Iris pigment epithelial cell (primary cell): ENCODE measurements at places on chromosomes 4 and X.

- no peak for DNase-seq
Observed at GRCh38 chr4:173936861-173937260, 346.6 kb downstream of the FBXO8 start.

GRCh38 chr4:94452476-94453371 is 982 bp downstream of the PDLIM5 start:
- DNase-seq, result peak; percentile 83

DNA sequence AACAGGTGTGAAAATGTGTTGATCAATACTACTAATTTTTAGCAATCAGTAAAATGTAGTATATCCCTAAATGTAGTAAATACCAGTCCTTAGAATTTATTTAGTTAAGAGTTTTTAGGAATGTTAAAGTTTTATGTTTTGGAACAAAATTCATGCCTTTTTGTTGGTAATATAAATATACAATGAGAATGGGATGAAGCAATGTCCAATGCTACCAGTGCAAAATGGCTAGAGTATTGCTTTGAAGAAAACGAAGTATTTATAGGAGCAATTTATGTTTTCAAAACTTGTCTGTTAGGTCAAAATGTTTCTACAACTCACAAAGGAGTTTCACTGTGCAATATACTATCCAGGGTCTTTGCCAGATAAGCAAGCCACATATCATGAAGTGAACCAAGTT is 851.5 kb downstream of the PCDH18 start:
- DNase-seq, result no peak

DNA sequence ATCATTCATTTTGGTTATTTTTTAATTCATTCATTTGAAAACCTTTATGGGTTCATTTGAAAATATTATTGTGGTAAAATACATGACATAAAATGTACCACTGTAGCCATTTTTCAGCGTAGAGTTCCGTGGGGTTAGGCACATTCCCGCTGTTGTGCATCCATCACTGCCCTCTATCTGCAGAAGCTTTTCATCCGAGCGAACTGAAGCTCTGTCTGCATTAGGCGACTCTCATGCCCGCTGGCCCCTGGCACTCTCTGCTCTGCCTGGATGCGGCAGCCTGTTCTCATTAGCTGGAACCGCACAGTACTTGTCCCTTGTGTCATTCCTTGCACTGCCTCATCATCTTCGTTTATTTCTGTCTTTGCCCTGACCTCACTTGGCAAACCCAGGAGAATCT is 17.5 kb downstream of the CFAP99 start:
- DNase-seq, result no peak

DNA sequence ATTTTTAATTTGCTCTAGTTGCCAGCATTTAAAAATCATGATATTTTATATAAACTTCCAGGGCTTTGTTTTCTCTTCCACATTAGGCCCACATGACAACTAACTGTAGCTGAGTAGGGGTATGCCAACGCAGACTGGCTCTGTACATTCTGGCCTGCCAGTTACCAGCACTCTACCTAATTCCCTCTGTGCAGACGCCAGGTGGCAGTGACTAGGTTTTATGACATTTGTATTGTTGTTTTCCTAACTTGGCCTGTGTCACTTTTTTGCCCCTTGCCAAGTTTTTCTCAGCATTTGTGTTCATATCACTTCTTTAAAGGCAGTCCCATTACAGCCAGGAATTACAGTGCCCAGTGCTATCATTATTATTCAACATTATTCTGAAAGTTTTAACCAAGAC is 347.5 kb downstream of the NKX6-1 start:
- no peak for DNase-seq

GRCh38 chrX:3757510-3758025 is 44.1 kb upstream of the PRKX start:
- DNase-seq, result no peak

GRCh38 chr4:152385551-152385950 is 150.3 kb downstream of the FBXW7 start:
- peak; percentile 23 for DNase-seq

- DNase-seq, result no peak
Observed at GRCh38 chr4:131309628-131310027, 1839.5 kb upstream of the PCDH10 start.

- no peak for DNase-seq
Observed at GRCh38 chrX:39324233-39324930, 523.1 kb downstream of the MID1IP1 start.

DNA sequence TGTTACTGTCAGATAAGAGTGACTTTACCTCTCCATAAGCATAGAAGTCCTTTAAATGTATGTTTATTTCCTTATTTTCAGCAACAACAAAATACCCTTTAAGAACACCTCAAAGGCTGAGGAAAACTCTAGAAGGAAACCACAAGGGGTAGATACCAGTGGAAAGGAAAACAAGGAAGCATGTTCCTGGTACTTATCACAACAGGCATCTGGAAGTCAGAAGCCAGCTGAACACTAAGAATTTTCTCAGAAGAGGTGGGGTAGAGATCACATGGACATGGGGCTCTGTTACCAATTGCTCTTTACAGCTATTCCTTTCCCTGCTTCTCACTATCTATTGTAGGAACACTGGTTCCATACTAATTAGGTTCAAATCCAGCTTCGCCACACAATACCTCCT is 51.5 kb upstream of the BEND2 start:
- DNase-seq, result no peak

- no peak for DNase-seq
Observed at GRCh38 chr4:121455285-121455684, 74.5 kb upstream of the QRFPR start.

DNA sequence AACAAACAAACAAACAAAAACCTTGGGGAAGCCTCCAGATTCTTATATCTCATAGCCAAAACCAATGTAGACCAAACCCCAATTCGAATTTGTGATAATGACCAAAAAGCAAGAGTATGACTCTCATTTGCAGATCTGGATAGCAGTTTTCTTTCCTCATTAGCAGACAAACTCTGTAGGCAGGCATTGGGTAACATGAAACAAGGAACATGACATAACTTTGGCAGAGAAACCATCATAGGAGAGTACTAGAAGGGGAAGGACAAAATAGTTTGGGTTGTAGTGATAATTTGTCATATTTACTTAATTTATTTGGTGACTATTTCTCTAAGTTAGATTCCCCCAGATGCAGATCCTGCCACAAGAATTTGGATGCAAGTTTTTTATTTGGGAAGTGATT is 187.8 kb downstream of the MID1IP1 start:
- DNase-seq, result no peak
